ENCODE measurements at places on chromosomes 12 and 14.

GRCh38 chr14:81765651-81766275 lies 232.1 kb upstream of the SEL1L start:
- DNase-seq, result no peak

GRCh38 chr12:78612190-78612589 lies 252.4 kb upstream of the SYT1 start:
- DNase-seq, result no peak

DNA sequence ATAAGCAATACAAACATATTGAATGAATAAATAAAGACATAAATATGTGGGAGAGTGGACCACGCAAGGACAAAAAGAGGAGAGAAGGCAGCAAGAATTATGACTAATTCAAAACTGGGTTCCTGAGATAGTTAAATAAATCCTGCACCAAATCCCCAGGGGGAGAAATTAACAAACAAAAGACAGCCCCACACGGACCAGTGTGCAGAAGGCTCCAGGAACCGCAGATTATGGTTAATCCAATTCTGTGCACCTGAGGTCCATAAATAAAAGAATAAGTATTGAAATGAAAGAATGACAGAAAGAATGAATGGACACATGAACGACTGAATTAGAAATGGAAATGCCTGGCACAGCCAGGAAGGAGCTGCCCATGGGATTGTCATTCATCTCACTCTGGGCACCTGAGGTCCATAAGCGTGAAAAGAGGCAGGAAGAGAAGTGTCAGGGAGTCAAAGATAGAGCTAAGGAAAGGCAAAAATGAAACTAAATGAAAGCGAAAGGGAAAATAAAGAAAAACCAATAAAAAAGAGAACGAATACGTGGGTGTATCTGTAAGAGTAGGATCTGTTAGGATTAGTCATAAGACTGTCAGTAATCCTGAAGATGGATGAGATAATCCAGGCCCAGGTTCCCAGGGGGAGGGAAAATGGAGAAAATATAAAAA lies 23.3 kb downstream of the MEG3 start:
- DNase-seq, result no peak

GRCh38 chr12:128103152-128103551 lies 163.8 kb upstream of the TMEM132C start:
- no peak for DNase-seq

- DNase-seq, result no peak
Measured at GRCh38 chr12:123998991-123999359, 26.0 kb downstream of the ZNF664 start.

DNA sequence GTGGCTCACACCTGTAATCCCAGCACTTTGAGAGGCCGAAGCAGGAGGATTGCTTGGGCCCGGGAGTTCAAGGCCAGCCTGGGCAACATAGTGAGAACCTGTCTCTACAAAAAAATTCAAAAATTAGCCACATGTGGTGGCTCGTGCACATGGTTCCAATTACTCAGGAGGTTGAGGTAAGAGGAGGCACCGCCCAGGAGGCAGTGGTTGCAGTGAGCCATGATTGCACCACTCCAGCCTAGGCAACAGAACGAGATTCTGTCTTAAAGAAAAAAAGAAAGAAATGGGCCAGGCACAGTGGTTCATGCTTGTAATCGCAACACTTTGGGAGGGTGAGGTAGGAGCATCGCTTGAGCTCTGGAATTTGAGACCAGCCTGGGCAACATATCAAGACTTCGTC lies 33.5 kb downstream of the MAP1LC3B2 start:
- DNase-seq, result no peak

DNA sequence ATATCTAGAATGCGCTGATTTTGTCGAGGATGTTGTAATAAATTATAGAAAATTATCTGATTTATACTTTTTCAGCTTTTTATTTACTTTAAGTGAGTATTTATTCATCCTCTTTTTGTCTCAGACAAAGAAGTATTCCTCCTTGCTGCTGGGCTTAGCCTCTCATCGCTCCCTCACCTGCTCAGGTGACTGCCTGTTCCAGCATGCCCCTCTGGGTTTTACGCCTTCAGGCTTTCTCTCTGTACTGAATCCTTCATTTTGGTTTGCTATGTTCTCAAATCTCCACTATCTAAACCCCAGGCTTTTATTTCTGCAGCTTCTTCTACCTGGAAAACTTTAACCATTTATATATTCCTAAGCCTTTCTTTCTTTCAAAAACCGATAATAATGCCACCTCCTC lies 1650.9 kb upstream of the SEL1L start:
- no peak for DNase-seq

DNA sequence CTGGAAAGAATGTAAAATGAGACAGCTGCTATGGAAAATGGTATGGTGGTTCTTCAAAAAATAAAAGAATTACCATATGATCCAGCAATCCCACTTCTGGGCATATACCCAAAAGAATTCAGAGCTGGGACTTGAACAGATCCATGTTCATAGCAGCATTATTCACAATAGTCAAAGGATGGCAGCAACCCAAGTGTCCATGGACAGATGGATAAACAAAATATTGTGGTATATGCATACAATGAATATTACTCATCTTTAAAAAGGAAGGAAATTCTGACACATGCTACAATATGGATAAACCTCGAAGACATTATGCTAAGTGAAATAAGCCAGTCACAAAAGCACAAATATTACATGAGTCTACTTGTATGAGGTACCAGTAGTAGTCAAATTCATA lies 9.1 kb downstream of the RAB2B start:
- no peak for DNase-seq
